ENCODE measurements at places on chromosomes 1 and 21.

DNA sequence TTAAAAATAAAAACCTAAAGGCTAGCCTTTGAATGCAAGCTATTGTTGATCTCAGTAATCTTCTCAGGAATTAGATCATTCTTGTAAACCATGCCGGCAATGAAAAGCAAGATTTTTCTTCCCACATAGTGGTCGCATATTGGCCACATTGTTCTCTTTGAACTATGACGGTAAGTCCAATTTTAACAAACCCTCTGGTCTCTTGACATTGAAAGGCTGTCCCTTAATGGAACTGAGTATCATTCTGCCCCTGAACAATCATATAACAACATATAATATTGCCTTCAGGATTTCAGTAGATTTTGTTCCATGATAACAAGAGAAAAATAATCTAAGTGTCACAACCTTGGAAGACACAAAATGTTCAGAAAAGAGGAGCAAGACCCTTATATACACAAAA, 1.3 kb downstream of the TNNI3K start:
- no peak for DNase-seq

GRCh38 chr1:208855403-208855802, 611.2 kb upstream of the PLXNA2 start:
- DNase-seq, result no peak

- no peak for DNase-seq
These were observed 181.2 kb upstream of the ESRRG start for GRCh38 chr1:216904471-216904870.

DNA sequence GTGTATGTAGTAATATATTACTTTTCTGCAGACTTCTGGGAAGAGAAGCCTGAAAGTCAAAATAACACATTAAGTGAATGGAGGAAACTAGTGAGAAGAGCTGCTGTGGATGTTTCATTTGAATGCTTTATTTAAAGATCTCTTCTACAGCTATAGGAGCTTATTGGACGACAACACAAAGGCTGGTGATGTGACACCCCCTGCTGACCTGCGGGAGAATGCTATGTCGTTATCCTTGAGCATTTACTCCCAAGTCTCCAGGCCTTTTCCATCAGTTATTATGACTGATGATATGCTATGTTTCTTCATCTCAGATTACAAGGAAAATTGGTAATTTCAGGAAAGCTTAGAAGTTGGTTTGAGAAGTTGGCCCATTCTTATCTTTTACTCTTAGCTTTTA, 22.3 kb upstream of the PLA2G4A start:
- peak; percentile 57 for DNase-seq

- peak; percentile 5 for DNase-seq
These were observed 5.0 kb downstream of the SLC22A15 start for GRCh38 chr1:115980998-115981993.

DNA sequence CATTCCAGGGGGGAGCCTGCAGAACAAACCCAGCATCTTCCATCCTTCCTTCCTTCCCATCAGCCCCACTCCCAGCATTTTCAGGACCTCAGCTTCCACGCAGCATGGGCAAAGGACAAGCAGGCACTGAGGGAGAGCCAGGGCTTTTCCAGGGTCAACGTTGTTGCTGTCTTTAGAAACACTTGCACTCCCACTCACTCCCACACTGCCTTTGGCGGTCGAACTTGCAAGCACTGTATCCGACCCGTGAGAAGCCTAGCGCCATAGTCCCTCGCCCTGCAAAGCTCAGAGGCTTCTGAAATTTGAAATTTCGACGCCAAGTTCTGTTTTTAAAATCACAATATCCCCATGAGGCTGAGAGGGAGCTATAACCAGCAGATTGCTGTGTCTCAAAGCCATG, 47.4 kb downstream of the KCNAB2 start:
- DNase-seq, result no peak

DNA sequence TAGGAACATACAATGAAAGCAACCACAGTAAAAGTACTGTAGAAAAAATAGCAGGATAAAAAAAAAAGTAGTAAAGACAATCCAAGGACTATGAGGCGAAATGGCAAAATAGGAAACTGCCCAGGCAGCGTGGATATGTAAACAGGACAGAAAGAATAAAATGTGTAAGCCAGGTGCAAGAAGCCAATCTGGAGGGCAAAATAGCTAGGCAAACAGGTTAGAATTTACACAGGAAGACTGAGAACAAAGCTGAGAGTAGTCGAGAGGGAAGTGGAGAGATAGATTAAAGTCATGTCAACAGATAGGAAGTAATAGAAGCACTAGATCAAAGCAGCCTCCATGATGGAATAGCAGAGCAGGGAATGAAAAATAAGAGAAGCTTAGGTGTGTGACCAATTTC, 124.2 kb upstream of the B3GALT2 start:
- no peak for DNase-seq

- DNase-seq, result no peak
These were observed 75.8 kb upstream of the KCNA3 start for GRCh38 chr1:110750562-110750961.

- no peak for DNase-seq
These were observed 12.2 kb upstream of the TNR start for GRCh38 chr1:175755516-175756070.

All from trophoblast cell (in vitro differentiated cells and primary cell).